ENCODE measurements at places on chromosomes 16 and 17.

- DNase-seq, result no peak
Measured at GRCh38 chr17:40068584-40068916, 5.8 kb downstream of the THRA start.

- DNase-seq, result no peak
Measured at GRCh38 chr16:87337262-87337771, 20.1 kb upstream of the C16orf95 start.

DNA sequence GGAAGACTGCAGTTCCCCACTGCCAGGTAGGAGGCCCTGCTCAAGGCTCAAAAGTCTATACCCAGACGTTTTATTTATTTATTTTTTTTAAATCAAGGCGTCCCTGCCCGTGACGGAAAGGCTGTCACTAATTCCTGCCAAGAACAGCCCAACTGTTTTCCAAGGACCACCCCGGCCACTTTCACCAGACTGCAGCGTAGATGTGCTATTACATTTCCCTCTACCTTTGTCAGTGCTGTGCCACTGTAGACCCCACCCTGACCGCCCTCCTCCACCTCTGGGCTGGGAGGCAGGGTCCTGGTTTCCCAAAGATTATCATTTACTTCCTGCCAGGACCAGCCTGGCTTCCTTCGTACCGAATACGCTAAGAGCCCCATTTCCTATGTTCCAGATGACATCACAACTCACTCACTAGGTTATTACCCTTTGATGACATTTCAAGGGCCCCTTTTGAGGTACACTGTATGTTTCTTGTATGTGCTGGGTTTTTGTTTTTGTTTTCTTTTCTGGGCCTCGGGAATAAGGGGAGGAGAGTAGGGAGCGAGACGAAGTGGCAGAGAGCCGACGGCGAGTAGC is 6.3 kb upstream of the RNF227 start:
- DNase-seq, result no peak

DNA sequence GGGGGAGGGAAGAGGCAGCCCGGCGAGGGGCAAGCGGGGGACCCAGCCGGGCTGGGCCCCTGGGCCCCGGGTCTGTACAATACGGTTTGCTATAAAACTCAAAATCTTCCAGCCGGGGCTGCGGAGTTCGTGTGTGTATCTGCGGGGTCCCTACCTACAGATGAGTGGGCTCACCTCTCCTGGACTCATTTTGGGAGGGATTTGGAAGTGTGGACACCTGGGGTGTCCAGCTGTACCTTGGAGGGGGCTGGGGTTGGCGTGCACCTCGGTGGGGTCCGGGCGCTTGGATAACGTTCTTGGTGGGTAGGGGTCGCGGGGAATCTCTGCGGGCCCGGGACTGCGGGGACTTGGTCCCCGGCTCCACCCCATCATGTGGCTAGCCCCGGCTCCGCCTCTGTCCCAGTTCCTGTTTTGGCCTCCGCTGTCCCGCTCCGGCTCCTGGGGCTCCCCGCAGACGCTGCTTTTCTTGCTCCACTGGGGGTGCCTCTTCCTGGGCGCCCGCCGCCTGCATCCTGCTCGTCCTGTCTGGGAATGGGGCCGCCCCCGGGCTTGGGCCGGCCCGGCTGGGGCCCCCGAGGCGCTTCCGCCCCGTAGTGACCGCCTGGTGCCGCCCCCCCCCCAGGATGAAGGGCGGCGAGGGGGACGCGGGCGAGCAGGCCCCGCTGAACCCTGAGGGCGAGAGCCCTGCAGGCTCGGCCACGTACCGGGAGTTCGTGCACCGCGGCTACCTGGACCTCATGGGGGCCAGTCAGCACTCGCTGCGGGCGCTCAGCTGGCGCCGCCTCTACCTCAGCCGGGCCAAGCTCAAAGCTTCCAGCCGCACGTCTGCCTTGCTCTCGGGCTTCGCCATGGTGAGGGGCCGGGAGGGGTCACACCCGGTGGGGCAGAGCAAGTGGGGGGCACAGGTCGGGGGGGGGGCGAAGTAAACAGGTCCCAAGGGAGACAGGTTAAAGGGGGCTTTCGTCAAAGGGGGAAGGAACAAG is at the start of gene ORAI3:
TSS of gene ORAI3 (plus strand) at position 402 of the 983 bp plus-strand sequence. CDS start at position 624, 222 bp downstream.
- peak; percentile 36 for DNase-seq

DNA sequence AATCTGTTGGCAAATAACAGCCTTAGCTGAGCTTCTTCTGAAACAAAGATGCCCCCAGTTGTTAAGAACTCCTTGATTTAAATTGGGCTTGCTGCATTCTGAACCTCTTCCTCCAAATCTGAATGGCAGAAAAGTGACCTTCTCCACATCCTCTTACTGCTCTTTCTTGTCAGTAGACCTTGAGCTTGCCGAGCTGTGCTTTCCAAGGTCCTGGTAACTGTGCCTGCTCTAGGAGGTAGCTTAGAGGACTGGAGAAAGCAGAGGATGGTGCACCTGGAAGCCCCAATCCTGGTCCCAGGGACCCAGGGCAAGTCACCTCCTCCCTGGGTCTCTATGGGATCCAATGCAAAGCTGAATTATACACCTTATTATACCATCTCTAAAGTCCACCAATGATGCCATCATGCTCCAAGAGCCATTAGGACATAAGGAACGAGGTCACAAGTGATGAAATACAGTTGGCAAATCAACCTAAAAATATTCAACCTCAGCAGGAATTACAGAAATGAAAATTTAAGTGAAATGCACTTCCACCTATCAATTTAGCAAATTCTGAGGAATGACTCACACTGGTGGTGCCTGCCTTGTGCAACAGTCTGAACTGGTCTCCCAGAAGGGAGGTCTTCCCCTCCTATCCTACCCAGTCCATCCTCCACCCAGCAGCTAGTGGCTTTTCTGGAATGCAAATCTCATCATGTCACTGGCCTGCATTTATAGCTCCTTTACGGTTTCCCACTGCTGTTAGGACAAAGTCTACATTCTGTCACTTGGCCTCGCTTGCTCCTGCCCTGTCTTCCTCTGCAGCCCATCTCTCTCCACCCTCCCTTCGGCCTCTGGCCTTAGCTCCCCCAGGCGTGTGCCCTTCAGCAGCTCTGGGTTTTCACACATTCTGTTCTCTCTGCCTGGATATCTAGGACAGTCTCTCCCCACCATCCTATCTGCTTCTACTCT is 36.6 kb downstream of the TOM1L2 start:
- peak; percentile 77 for DNase-seq

DNA sequence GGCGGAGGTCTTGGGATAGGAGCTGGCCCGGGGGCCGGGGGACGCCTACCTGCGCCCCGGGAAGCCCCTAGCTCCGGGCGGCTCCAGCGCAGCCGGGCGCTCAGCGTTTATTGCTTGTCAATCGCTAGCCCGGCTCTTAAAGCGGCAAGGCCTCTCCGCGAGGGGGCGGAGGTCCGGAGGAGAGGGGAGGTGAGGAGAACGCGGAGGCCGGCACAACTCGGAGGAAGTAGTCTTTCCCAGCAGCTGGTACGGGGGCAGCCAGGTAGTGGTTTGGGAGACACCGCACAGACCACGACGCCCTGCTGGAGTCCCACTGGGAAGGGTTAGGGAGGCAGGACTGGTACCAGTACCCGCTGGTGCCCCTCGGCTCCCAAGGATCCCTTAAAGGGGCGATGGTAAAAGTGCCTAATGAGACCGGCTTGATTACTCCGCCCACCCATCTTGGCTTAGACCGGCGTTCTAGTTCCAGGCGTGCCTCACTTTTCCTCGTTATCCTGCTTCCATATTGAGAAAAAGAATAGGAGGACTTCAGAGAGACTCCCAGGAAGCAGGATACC is at the start of gene MPP2:
TSS of gene MPP2 (minus strand) at position 112 of the 557 bp plus-strand sequence. CDS start 3,076 bp downstream, outside the sequence.
- DNase-seq, result no peak

DNA sequence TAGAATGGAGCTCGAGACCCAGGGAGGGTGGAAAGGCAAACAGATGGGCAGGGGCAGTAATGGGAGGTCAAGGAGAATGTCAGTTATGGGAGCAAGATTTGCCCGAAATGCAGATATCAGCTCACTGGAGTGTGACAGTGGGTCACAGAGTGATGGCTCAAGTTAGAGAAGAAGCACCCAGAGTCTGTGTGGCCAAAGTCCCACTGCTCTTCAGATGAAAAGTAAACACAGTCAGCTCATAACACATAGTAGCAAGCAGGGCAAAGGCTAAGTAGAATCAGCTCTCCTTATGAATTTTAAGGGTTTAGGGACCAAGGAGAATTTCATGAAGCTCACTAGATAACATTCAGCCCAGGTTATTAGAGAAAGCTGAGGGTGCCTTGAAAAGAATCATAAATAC is 264.9 kb upstream of the MON1B start:
- no peak for DNase-seq

DNA sequence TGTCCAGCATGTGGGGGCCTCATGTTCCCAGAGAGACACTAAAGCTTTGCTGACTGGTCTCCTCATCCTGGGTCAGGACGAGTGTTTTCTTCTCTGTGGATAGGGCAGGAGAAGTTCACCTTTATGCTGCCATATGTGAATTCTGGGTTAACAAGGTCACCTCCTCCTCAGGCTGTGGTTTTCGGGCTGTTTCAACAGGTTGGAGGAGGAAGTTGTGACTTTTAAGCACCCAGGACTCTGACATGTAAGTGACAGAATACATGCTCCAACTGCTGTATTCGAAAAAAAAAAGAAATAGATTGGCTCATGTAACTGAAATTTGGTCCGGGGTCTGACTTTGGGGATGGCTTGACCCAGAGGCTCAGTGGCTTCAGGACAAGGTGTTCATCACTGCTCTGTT is 54.2 kb downstream of the SNX20 start:
- no peak for DNase-seq

- no peak for DNase-seq
Measured at GRCh38 chr16:11972128-11972527, 4.4 kb upstream of the SNX29 start.

GRCh38 chr17:47981462-47981861 is 10.5 kb downstream of the CDK5RAP3 start:
- DNase-seq, result no peak

- DNase-seq, result no peak
Measured at GRCh38 chr17:44933824-44934744, 13.5 kb downstream of the KIF18B start.

- no peak for DNase-seq
Measured at GRCh38 chr17:57406131-57406980, 150.0 kb downstream of the MSI2 start.

- no peak for DNase-seq
Measured at GRCh38 chr17:71486261-71486660, 634.6 kb upstream of the SOX9 start.

DNA sequence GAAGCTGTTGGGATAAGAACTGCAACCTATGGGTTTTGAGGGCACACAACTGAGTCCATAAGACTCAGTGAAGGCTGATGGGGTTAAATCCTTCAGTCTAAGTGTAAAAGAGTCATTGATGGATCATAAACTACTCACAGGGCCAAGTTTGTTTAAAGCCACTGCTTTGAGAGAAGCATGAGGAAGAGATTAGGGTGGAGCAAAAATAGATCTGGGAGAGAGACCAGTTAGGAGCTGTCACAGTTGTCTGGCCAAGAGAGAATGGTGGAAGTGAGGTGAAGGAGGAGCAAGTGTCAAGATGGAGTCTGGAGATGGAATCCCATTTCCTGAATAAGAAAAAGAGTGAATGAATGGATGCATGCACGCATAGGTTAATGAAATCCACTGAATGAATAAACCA is 379.1 kb upstream of the CDH11 start:
- DNase-seq, result no peak

- no peak for DNase-seq
Measured at GRCh38 chr16:67969254-67970039, 1.0 kb upstream of the SLC12A4 start.

GRCh38 chr17:36723459-36724025 is 122.2 kb downstream of the MRM1 start:
- DNase-seq, result no peak

GRCh38 chr16:80250381-80250780 is 290.4 kb upstream of the DYNLRB2 start:
- DNase-seq, result no peak

DNA sequence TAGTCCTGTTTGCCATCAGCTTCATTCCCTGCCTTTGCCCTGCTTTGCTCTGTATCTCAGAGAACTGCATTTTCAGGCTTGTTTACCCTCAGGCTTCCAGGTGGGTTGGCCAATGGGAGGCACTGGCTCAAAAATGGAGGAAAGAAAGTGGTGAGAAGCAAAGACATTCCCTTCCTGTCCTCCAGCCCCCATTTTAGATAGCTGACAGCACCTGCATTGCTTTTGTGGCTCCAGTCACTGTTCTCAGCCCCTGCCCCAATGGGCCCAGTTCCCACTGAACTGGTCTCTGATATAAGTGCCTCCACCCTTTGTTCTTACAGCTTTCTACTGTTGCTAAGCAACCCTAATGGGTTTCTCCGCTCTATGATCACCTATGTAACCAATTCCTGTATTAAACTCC is 19.4 kb upstream of the SDK2 start:
- no peak for DNase-seq

GRCh38 chr16:78001451-78002025 is 20.8 kb upstream of the CLEC3A start:
- DNase-seq, result no peak

DNA sequence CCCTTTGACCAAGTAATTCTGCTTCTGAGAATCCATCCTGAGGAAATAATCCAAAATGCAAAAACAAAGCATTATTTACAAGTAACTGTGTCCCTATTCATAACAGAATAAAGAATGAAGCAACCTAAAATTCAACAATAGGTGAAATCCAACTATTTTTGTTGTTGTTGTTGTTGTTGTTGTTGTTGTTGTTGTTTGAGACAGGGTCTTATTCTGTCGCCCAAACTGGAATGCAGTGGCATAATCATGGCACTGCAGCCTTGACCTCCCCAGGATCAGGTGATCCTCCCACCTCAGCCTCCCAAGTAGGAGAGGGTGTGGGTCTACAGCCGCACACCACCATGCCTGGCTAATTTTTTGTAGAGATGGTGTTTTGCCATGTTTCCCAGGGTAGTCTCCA is 75.9 kb upstream of the MTMR4 start:
- DNase-seq, result no peak

DNA sequence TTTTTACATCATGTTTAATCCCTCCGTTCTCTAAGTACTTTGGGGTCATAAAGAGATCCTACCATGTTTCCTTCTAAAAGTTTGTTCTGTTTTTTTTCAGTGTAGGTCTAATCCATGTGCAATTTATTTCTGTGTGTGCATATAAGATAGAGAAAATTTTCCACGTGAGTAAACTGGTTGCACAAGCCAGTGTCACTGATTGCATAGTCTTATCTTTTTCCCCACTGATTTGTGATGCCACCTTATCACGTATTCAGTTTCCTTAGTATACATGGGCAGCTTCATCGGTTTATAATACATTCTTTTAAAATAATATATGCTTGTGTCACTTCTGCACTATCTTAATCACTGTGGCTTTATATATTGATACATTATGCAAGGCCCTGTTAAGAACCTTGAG is 49.2 kb downstream of the MRTFB start:
- no peak for DNase-seq

DNA sequence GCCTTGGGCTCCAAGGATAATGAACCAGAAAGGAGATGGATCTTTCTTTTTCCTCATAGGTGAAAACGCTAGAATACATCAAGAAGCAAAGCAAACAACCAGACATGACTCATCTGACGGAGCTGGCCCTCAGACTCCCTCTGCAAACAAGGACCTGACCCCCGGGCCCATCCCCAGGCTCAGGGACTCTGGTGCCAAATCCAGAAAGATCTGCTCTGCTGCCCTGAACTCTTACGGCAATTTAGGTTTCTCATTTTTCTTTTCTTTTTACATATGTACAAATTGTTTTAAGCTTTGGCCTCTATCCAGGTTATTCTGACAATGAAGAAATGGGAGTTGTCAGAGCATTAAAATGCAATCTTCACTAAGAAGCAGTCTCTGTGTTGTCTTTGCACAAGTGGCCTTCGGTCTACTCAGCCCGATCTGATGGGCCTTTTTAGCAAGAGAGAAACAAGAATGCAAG is 17.7 kb downstream of the KNOP1 start:
- DNase-seq, result peak; percentile 61

GRCh38 chr17:73103641-73104335 is 11.3 kb upstream of the SLC39A11 start:
- no peak for DNase-seq

GRCh38 chr17:76688165-76688622 is 22.6 kb downstream of the MXRA7 start:
- DNase-seq, result no peak

All from RCC 7860 (cell line).